ENCODE measurements at places on chromosomes 7 and 10.
A peak's percentile ranks its signal among the peaks of the same experiment; 100 is the strongest.

- no peak for DNase-seq
Observed at GRCh38 chr7:1815051-1815481, 145.0 kb downstream of the ELFN1 start.

GRCh38 chr10:111221682-111222480 is 145.1 kb downstream of the ADRA2A start:
- DNase-seq, result no peak

DNA sequence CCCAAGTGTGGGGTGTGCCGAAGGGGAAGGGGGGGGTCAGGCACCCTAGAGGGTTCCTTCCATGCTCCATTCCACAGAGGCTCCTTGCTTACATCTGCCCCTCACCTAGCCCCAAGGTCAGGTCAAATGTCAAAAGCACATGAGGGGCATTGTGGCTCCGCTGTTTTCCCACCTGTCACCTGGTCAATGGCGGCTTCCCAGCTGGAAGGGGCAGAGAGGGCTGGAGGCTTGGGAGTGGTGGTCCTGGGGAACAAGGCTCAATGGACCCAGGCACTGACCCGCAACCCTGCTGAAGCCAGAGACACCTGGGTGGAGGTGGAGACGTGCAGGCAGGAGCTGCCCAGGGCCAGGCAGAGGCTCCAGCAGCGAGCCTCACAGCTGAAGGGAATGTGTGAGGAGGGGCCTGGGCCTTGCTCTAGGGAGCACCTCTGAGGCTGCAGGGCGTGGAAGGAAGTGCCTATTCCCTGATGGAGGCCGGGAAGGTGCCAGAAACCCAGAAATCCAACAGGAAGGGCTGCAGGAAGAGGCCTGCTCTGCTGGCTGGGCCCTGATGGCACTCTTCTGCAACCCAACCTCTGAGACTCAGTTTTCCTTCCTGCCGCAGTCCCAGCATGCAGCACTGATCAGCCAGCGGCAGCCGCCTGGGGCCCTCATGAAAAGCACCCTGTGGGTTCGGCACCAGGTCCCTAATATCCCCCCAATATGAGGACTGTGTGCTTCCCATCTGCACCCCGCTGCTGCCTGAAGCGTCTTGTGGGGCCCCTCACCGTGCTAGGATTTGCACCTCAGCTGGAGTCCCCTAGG is 16.0 kb downstream of the RASGEF1A start:
- no peak for DNase-seq

DNA sequence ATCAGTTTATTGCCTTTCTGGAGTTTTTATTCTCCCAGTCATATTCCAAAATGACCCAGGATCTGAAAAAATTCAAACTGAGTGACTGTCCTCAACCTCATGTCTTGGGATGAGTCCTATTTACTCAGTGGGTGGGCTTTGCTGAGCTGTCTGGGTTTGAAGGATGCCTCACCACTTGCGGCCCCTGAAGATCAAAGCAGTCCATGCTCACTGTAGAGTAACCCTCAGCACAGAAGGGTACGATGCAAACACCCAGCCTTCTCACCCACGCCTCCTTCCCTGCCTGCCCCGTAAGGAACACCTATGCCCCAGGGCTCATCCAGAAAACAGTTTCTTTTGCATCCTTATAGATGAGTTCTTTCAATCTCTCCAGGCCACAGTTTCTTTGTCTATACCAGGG is 42.2 kb upstream of the GRB10 start:
- no peak for DNase-seq

DNA sequence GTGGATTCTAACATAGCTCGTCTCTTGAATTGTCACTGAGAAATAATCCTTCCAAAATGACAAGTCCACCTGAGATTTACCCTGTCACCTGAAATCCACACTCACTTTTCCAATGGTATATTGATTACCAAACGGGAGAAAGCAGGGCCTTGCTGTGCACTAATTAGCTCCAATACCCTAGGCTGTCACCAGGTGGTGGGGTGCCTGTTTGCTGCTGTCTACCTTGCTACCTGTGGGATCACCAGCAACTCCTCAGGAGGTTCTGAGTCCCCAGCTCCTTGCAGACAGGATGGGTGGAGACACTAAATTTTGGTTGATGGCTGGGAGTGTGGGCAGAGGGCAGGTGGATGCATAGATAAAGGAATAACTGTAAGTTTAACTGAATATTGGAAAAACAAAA is 237.2 kb upstream of the ZNF32 start:
- DNase-seq, result no peak

DNA sequence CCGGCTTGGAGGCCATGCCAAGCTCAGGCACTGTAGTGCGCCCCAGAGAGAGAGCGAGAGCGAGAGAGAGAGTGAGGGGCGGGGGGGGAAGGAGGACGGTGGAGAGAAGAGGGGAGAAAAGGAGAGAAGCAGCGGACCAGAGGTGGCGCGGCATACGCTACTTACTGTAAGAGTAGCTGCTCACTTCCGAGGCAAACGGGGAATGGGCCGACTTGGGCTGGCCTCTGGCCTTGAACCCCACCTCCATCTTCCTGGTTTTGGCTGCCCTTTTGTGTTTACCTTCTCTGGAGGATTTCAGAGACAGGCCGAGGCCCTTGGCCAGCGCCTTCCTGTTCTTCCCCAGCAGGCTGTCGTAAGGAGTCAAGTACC is 66.9 kb downstream of the TNRC18 start:
- DNase-seq, result no peak

DNA sequence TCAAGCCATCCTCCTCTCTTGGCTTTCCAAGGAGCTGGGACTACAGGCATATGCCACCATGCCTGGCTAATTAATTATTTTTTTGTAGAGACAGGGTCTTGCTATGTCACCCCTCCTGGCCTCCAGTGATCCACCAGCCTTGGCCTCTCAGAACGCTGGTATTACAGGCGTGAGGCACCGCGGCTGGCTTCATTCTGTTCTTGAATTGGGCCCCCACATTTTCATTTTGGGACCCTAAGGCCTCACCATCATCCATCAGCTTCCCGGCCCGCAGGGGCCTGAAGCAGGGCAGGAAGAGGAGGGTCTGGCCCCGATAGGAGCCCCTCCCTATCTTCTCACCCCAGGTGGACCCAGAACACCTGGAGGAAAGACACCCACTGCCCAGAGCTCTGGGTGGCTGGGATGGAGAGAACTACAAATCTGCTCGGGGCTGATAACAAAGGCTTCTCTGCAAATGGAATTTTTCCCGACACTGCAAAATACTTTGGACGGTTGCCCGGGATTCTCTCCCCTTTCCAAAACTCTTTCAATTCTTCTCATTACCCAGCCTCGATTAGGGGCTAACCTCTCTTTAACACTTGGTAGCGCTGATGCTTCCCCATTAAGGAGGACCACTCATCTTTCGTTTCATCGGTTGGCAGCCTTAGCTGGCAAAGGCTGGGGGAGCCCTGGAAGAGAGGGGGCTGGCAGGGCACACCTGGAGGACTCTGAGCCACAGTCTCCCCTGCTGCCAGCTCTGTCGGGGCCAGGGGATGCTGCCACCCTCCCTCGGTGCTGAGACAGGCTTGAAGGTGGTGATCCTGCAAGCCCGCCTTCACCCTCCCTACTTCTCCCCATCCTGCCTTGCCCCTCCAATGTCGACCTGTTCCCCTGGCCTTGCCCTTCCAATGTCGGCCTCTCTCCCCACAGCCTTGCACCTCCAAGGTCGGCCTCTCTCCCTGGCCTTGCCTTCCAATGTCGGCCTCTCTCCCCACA is 81.0 kb upstream of the GNA12 start:
- no peak for DNase-seq

DNA sequence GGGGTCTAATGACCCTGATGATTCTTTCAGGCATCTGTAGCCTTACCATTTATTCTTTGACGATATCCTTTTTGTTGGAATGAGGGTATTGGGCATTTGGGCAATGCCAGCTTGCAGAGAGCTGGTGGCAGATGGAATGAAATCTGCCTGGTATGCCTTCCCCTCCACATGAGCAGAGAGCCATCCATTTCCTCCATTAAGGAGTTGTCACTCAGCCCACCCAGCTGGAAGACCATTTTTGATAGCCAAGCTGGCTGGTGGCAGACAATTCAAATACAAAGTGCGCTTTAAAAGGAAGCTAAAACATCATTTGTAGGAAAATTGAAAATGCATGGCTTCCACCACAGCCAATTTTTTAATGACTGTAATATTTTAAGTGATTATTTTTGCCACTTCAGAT is 240.1 kb upstream of the SLC26A5 start:
- no peak for DNase-seq

GRCh38 chr7:32323712-32324111 is 166.5 kb downstream of the LSM5 start:
- DNase-seq, result no peak

- no peak for DNase-seq
Observed at GRCh38 chr10:95242581-95243317, 48.1 kb downstream of the PDLIM1 start.

DNA sequence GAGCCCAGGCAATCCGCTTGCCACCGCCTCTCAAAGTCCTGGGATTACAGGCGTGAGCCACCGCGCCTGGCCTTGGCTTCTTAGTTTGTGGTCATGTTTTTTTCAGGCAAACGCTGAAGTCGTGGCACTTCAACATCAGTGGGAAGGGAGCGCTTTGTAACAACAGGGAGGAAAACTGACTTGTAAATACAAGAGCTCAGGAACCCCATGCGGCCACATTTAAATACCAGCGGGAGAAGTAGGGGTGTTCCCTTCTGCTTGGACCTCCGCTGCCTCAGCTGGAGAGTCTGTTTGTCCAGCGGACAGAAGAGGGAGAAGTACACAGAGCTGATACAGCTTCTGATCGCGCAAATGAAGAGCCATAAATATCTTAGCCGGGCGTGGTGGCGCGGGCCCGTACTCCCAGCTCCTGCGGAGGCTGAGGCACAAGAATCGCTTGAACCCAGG is 108.7 kb upstream of the KMT2C start:
- no peak for DNase-seq

GRCh38 chr7:73811760-73812168 is 19.0 kb upstream of the CLDN4 start:
- DNase-seq, result peak; percentile 19

DNA sequence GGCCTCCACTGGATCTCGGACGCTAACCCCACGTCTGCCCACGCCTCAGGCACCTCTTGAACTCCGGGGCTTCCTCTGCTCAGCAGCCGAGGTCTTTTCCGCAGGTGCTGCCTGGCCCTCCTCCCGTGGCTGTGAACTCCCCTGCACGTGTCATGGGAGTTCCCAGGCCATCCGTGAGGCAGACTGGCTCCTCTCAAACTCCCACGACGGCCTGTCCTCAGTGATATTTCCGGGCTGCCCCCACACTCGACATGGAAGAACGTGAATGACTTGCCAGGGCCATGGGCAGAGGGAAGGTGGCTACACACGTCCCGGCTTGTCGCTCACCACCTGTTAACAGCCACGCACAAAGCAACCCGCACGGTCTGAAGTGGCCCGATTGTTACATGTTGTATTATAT is 110.9 kb downstream of the ADARB2 start:
- DNase-seq, result no peak

- DNase-seq, result no peak
Observed at GRCh38 chr10:110701617-110701971, 57.5 kb downstream of the RBM20 start.

GRCh38 chr10:53045315-53045714 is 272.7 kb upstream of the MBL2 start:
- DNase-seq, result no peak

DNA sequence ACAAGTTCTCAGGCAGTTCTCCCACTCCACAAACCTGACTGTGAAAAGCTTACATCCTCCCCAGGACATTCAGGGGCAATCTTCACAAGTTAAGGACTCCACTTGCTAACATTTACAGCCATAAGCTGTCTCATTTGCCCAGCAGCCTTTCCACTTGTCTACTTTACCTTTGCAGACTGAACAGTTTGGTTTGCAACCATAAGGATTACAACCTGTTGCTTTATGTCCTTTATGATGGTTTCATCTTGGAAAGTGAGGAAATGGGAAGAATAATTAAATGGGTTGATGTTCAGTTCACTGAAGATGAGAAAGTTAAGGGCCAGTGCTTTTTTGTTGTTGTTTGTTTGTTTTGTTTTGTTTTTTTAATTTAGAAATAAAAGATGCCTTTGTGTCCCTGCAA is 92.4 kb downstream of the FAM204A start:
- DNase-seq, result no peak

DNA sequence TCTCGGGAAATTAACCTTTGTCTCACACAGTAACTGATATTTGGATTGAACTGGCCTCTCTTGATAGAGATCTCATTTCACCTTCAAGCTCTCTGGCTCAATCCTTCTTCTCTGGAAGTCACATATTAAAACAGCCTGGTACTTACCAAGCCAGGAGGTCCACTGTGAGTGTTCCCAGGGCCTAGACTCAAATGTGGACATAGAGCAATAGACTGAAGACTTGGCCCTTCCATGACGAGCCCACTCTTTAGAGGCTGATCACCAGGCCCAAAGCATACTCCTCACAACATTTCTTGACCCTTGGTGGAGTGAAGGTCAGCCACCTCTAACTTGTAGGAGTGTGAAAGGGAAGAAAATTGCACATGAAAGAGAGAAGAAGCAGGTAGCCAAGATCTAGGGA is 38.5 kb downstream of the COL1A2 start:
- DNase-seq, result no peak

DNA sequence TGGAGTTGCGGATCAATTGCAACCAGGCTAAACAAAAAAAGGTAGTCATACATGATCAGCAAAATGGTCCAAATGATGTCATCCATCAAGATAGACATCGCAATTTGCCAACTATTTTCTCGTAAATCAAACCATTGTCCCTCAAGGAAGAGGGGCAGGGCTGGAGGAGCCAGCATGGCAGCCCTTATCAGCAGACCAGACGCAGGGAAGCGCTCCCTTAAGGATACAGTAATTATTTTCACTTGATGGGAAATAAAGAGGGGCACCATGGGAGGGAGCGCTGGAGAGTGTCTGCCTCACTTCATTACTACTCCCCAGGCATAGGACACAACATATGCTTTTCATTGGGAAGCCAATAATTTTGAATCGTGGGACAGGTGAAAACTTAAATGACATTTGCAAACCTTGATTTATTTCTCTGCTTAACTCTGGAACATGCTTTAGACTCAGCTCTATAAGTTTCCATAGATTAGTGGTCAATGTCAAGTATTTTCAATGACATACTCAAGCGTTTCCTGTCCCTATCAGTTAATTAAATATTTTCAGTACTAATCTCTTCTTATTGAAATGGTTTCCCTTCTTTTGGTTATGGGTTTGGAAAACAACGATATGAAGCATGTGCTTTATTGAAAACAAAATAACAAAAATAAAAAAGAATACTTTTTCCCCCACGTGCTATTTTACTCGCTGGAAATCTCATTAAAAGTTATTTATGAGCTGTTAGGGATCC is 202.4 kb upstream of the HABP2 start:
- DNase-seq, result no peak

GRCh38 chr7:86931439-86931838 is 128.0 kb downstream of the ELAPOR2 start:
- DNase-seq, result no peak

All from activated CD4-positive, alpha-beta T cell treated with anti-CD3 and anti-CD28 coated beads for 1 hour (primary cell).